ENCODE measurements at places on chromosomes 2 and 18.
A peak's percentile ranks its signal among the peaks of the same experiment; 100 is the strongest.

GRCh38 chr2:12547566-12548170 lies 169.1 kb upstream of the TRIB2 start:
- DNase-seq, result no peak

- no peak for DNase-seq
Observed at GRCh38 chr2:175884697-175885393, 117.2 kb downstream of the LNPK start.

DNA sequence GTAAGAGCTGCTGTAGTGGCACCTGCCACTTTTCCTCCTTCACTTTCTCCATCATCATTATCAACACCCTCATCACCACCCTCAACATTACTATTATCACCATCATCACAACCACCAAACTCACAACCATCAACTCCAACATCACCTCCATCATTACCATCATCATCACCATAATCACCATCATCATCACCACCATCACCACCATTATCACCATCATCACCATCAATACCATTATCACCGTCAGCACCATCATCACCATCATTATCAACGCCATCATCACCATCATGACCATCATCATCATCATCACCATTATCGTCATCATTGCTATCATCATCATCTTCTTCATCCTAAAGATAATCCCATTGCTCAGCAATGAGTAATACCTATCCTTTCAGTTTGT lies 255.8 kb downstream of the CYRIA start:
- DNase-seq, result no peak

DNA sequence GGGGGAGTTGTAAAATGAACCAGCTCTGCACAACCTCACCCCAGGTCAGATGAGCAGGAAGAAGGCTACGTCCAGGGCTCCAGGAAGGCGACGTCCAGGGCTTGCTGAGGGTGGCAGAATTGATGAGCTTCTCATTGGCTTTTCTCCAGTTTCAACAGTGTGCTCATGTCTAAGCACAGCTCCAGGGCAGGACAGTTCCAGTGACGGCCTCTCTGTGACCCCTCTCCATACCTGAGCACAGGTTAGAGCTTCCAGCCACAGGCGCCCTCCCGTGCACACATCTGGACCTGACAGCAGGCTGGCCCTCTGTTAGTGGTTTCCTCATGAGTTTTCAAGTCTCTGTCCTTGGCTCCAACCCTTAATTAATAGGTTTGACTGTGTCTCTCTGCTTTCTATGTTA lies 327.6 kb downstream of the ZNF516 start:
- DNase-seq, result no peak

GRCh38 chr2:38066421-38067115 lies 9.4 kb downstream of the CYP1B1 start:
- DNase-seq, result no peak

DNA sequence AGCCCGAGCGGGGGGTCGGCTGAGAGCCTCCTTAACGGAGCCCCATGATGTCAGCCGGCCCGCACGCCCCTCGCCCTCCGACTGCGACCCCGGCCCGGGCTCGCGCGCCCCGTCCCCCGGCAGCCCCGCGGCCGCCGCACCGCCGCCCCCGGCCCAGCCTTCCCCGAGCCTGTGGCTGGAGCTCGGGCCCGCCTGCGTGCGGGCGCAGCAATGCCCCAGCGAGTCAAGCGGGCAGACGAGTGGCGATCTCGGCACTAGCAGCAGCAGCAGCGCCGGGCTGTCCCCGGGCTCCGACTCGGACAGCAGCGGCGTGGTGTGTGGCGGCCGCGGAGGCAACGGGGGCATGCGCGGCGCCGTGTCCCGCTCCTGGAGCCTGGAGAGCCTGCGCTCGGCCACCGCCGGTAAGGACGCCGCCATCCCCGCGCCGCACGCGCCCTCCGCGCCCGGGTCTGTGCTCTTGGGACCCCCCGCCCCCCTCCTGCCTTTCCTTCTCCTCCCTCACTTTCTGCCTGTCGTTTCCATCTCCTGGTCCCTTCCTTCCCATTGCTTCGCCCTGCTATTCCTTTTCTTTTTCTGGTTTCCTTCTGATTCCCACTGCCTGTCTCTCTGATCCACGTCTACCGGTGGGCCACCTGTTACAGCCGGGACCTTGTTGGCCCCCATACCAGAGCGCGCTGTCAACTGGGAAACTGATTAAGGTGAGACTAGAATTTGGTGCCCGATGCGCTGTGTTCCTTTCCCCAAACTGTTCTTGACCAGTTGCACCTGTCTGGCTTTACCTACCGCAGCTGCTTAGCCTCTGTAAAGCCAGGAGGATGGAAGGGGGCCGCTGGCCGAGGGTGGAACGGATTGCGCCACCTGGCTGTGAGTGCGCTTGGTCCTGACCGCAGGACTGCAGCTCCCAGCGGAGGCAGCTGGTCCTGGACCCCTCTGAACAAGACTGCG lies 127.4 kb downstream of the ARHGEF4 start:
- peak; percentile 76 for DNase-seq

- DNase-seq, result no peak
Observed at GRCh38 chr18:9337873-9338272, 3.3 kb downstream of the TWSG1 start.

DNA sequence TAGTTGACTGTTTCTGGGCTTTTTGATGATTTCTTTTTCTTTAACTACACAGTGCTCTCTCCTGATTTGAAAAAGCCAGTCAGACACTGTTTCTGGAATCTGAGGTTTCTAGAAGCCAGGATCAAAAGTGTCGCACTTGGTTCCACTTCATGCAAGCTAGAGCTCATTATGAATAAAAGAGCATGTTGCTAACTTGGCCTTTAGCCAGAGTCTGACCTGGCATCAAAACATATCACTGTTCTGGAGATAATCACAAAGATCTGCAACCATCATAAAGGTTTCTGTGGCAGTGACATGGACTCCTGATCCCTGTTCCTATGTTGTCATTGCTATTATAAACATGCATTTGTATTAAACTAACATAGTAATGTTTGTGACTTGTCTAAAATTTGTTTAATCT lies 76.1 kb upstream of the MAPRE2 start:
- peak; percentile 13 for DNase-seq

GRCh38 chr2:68282811-68283418 lies 30.6 kb upstream of the PPP3R1 start:
- peak; percentile 48 for DNase-seq

- no peak for DNase-seq
Observed at GRCh38 chr2:140596447-140596846, 1534.4 kb downstream of the LRP1B start.

DNA sequence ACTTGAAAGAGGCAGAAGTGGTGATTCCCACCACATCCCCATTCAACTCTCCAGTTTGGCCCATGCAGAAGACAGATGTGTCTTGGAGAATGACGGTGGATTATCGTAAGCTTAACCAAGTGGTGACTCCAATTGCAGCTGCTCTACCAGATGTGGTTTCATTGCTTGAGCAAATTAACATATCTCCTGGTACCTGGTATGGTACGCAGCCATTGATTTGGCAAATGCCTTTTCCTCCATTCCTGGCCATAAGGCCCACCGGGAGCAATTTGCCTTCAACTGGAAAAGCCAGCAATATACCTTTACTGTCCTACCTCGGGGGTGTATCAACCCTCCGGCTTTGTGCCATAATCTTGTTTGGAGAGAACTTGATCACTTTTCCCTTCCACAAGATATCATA lies 411.5 kb upstream of the SMIM21 start:
- DNase-seq, result no peak

- no peak for DNase-seq
Observed at GRCh38 chr2:7693246-7694075, 776.2 kb downstream of the RNF144A start.

DNA sequence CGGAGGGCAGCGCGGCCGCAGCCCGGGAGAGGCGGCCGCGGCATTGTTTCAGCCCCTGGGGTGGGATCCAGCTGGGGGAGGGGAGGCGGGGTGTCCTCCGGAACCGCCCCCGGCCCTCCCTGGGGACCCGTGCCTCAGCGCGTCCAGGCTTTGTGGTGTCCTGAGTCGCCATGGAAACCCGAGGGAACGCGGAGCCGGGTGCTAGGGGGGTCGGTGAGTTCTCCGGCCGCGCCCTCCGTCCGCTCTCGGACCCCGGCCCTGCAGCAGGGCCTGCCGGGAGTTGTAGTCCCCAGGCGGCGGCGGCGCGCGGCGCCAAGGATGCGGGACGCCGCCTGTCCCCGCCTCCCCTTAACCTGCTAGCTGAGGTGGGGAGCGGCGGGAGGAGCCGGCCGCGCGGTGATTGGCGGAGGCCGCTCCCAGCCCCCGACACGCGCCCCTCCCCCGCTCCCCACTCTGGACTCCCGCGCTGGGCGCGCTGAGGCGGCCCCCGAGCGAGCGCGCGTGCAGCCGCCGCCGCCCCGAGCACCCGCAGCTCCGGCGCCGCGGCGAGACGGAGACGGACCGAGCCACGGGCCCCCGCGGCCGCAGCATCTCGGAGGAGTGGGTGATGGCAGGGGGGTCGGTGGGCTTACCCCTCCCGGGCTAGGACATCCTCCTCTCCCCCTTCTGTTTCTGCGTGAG lies at the start of gene DPYSL5:
Gene DPYSL5 (plus strand): TSS at position 478 of the 681 bp plus-strand sequence. CDS start 50,368 bp downstream, outside the sequence.
- DNase-seq, result peak; percentile 78

- DNase-seq, result no peak
Observed at GRCh38 chr2:161604901-161605300, 19.3 kb upstream of the SLC4A10 start.

DNA sequence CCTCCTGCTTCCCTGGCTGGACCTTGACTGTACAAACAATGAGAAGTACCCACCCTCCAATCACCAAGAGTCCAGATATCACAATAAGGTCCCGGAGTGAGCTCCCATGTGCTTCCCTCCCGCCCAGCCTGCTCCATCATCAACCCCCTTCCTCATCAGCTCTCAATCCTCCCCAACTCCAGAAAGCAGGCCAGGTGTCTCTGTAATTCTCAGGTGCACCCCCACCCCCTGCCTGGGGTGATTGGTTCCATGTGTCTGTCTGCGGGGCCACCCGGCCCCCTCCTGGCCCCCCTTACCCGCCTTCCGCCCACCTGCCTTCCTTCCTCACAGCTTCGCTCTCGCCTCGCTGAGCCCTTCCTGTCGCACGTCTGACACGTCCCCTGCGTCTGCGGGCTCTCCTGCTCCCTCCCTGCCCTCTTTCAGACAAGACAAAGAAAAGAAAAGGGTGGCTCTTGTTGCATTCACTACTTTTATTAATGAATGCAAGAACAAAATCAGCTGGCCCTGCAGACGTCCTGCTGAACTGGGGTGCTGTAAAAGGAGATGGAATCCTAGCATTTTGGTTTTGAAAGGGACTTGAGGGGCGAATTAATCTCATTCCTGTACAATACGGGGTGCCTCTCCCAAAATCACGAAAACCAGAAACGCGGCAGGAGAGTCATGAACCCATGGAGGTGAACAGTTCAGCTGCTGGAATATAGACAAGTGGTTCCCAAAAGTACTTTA lies 26.5 kb upstream of the IGFBP2 start:
- DNase-seq, result peak; percentile 65

- DNase-seq, result no peak
Observed at GRCh38 chr2:123157016-123157415, 868.1 kb upstream of the CNTNAP5 start.

- DNase-seq, result no peak
Observed at GRCh38 chr18:77153404-77153803, 20.8 kb upstream of the MBP start.

- no peak for DNase-seq
Observed at GRCh38 chr18:63904694-63905093, 3.1 kb upstream of the SERPINB10 start.

DNA sequence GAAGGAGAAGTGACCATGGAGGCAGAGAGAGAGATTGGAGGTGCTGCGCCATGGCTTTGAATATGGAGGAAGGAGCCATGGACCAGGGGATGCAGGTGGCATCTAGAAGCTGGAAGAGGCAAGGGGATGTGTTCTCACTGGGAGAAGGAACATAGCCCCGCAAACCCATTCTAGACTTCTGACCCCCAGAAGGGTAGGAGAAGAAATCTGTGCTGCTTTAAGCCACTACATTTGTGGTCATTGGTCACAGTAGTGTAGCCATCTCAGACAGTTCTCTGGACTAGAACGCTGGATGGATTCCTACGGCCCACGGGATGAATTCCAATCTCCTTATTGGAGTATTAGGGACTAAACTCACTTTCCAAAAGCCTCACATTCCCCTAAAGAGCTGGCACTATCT lies 67.8 kb downstream of the PTGR3 start:
- no peak for DNase-seq

GRCh38 chr2:37766106-37766505 lies 94.7 kb upstream of the CDC42EP3 start:
- peak; percentile 66 for DNase-seq

- no peak for DNase-seq
Observed at GRCh38 chr2:106997204-106997603, 111.2 kb upstream of the ST6GAL2 start.

GRCh38 chr2:33210626-33211025 lies 263.9 kb downstream of the LTBP1 start:
- no peak for DNase-seq

GRCh38 chr2:26578113-26578458 lies 63.1 kb downstream of the CIB4 start:
- DNase-seq, result no peak

DNA sequence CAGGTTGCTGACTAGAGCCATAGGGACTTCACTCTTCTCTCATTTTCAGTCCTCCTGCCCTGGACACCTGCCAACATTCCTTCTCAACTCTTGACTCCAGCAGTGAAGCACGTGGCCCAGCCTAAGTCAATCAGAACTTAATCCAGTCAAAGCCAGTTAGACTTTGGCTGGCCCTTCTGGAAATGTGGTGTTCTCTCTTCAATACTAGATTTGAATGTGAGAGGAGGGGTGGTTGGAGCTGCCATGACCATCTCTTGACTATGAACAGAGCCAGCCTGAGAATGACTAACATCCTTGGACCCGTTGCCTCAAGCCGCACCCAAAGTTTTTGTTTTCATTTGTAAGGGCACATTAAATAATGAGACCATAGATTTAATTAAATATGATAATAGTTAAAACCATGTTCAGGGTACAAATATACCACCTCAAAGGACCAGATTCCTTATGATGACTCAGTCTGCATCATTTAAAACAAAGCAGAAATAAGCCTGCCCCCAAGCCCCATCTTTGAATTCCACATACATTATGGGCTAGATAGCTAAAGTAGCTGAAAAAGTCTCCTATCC lies 49.7 kb upstream of the RASGRP3 start:
- peak; percentile 66 for DNase-seq

GRCh38 chr18:29234751-29235150 lies 1057.8 kb upstream of the CDH2 start:
- DNase-seq, result no peak

DNA sequence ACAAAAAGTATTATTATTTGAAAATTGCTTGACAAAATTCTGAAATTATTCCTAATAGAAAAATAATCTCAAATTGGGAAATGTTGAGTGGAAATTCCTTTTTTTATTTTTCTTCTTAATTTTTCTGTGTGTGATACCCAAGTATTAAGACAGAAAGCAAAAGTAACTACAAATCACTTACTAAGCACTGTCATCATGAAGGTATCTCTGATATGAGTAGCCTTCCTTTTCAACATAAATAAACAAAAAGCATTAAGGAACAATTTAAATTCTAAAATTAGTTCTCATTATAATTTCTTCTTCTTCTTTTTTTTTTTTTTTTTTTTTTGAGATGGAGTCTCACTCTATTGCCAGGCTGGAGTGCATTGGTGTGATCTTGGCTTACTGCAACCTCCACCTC lies 174.2 kb upstream of the RBMS1 start:
- DNase-seq, result no peak

All from kidney (tissue), 22 donors.